GM13976 (cell line): ENCODE measurements at places on chromosomes 5 and 9.
A peak's percentile ranks its signal among the peaks of the same experiment; 100 is the strongest.

GRCh38 chr9:135924628-135925338 lies 17.4 kb upstream of the CAMSAP1 start:
- DNase-seq, result no peak

- no peak for DNase-seq
Measured at GRCh38 chr5:58266402-58266801, 193.5 kb downstream of the PLK2 start.

DNA sequence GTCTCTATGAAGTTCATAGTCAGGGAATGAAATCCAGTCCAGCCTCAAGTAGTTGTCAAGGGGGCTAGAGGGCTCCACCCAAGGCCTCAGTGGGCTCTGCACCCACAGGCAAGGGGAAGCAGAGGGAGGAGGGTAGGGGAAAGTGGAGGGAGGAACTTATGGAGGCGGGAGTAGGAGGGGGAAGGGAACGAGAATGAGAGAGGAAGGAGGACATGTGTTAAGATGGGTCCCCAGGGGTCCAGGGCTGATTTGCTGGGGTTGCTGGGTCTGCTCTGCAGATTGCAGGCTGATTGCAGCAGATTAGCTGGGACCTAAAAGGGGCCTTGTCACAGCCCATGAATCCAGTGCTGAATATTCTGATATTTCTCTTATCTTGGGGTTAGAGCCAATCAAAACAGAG lies 166.9 kb upstream of the IL12B start:
- no peak for DNase-seq

GRCh38 chr9:34675048-34675714 lies 12.7 kb upstream of the CCL27 start:
- DNase-seq, result peak; percentile 78

DNA sequence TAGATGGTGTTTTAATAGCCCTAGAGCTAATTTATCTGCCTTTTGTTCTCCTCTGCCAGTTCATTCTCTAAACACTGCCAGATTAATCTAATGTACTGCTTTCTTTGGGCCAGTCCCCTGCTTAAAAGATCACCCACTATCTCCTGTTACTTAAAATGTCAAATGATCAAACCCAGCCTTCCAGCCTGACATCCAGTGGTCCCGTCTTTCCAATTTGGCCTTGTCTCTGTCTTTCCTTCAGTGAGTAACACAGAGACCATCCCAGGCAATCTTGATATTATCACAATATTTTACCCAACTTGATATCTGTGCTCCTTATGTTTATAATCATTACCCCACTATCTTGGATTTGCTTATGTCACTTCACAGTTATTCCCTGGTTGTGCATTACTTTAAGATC lies 12.0 kb downstream of the PRR16 start:
- no peak for DNase-seq

DNA sequence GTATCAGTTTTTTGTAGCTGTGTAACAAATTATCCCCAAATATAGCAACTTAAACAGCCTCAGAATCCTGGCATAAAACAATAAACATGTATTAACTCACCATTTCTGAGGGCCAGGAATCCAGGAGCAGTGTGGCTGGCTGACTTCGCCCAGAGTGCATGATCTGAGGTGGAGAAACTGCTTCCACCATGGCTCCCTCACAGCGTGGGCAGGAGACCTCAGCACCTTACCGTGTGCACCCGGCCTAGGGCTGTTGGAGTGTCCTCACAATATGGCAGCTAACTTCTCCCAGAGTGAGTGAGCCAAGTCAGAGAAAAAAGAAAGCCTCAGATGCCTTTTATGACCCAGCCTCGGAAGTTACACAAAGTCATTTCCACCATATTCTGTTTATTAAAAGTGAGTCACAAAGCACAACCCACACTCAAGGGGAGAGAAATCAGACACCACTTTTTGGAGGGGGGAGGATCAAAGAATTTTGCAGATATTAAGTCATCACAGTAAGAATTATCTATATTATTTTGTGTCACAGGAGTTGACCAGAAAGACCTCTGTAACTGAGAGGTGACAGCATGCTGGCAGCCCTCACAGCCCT lies 59.6 kb downstream of the TSTD2 start:
- no peak for DNase-seq

GRCh38 chr5:127305493-127305892 lies 14.9 kb downstream of the MEGF10 start:
- no peak for DNase-seq

GRCh38 chr5:102216678-102217077 lies 79.4 kb downstream of the SLCO4C1 start:
- no peak for DNase-seq

GRCh38 chr5:26239588-26239987 lies 798.8 kb downstream of the CDH9 start:
- DNase-seq, result no peak

- no peak for DNase-seq
Measured at GRCh38 chr9:37859043-37859442, 44.9 kb downstream of the SLC25A51 start.

- no peak for DNase-seq
Measured at GRCh38 chr9:77933019-77933418, 98.6 kb downstream of the GNAQ start.

DNA sequence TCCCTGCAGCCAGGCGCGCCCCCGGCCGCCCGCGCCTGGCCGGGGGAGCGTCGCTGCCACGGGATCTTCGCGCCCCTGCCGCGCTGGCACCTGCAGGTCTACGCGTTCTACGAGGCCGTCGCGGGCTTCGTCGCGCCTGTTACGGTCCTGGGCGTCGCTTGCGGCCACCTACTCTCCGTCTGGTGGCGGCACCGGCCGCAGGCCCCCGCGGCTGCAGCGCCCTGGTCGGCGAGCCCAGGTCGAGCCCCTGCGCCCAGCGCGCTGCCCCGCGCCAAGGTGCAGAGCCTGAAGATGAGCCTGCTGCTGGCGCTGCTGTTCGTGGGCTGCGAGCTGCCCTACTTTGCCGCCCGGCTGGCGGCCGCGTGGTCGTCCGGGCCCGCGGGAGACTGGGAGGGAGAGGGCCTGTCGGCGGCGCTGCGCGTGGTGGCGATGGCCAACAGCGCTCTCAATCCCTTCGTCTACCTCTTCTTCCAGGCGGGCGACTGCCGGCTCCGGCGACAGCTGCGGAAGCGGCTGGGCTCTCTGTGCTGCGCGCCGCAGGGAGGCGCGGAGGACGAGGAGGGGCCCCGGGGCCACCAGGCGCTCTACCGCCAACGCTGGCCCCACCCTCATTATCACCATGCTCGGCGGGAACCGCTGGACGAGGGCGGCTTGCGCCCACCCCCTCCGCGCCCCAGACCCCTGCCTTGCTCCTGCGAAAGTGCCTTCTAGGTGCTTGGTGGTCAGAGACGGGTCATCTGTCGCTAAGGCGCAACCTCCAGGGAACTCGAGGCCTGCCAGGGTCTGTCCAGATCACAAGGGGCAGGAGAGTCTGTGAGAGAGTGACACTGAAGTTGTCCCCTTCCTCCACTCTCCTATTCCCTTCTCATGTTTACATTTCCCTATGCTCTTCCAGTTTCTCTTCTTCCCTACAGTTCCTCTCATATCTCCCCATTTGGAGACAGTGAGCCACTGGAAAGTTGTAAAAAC lies 1.3 kb downstream of the GPR150 start:
- DNase-seq, result peak; percentile 76

GRCh38 chr9:124254261-124254682 lies 3.5 kb upstream of the NEK6 start:
- peak; percentile 75 for DNase-seq

GRCh38 chr5:3511519-3511918 lies 84.1 kb upstream of the IRX1 start:
- DNase-seq, result no peak

DNA sequence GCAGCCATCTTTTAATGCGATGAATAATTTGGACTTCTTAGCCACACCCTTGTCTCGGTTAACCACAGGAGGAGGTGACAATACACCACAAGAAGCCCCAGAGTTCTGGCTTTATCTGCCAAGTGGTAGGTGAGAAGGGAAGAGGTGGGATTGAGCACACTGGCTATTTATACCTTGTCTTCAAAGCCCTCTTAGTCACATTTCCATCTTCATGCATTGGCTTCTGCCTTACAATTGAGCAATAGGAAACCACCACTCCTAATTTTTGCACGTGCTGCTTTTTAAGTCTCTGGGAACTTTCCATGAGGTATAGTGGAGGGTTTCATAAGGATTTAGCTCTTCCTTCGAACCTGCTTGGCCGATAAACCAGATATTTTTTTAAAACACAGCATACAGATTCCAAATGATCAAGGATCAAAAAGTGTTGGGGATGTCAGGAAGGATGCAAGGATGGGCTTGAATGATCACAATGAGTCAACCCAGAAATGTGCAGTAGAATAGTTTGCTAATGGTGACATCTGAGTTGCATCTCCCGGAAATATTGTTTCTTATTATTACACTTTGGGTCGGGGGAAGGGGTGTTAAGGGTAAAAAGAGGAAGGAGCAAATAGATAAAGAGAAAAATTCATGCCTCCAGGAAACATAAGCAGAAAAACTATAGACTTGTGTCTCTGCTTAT lies 25.5 kb downstream of the PLAC8L1 start:
- DNase-seq, result no peak

GRCh38 chr5:74311961-74312360 lies 328.6 kb downstream of the ENC1 start:
- no peak for DNase-seq

- no peak for DNase-seq
Measured at GRCh38 chr9:34560599-34561214, 28.8 kb downstream of the CNTFR start.

- DNase-seq, result no peak
Measured at GRCh38 chr9:115115924-115116323, 2.0 kb downstream of the TNC start.

GRCh38 chr5:167945542-167946384 lies 345.7 kb upstream of the WWC1 start:
- no peak for DNase-seq

DNA sequence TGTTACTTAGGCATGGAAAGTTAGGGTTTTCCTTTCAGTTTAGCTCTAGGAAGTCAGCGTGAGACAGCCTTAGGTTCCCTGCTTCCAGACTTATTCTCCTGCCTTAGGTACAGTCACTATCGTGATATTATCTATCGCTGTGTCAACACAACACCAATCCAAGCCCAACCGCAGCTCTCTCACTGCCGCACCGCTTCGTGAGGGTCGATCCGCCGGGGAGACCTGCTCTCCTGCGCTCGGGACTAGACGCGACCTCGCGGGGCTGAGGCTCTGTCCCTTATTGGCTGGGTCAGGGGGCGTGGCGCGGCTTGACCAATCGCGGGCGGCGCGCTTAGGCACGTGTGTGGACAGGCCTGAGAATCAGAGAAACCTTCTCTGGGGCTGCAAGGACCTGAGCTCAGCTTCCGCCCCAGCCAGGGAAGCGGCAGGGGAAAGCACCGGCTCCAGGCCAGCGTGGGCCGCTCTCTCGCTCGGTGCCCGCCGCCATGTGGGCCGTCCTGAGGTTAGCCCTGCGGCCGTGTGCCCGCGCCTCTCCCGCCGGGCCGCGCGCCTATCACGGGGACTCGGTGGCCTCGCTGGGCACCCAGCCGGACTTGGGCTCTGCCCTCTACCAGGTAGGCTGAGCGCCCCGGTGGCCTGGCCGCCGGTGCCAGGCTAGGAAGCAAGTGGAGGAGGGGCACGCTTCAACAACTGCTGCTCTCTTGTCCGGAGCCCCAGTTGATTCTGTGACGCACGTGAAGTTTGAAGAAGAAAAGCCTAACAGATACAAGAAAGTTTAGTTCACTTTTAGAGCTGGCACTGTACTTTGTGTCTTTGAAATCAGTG lies at the start of gene MCCC2:
Gene MCCC2 (plus strand): TSS at position 400 of the 825 bp plus-strand sequence. CDS start 86 bp downstream, at position 486.
- DNase-seq, result peak; percentile 96

DNA sequence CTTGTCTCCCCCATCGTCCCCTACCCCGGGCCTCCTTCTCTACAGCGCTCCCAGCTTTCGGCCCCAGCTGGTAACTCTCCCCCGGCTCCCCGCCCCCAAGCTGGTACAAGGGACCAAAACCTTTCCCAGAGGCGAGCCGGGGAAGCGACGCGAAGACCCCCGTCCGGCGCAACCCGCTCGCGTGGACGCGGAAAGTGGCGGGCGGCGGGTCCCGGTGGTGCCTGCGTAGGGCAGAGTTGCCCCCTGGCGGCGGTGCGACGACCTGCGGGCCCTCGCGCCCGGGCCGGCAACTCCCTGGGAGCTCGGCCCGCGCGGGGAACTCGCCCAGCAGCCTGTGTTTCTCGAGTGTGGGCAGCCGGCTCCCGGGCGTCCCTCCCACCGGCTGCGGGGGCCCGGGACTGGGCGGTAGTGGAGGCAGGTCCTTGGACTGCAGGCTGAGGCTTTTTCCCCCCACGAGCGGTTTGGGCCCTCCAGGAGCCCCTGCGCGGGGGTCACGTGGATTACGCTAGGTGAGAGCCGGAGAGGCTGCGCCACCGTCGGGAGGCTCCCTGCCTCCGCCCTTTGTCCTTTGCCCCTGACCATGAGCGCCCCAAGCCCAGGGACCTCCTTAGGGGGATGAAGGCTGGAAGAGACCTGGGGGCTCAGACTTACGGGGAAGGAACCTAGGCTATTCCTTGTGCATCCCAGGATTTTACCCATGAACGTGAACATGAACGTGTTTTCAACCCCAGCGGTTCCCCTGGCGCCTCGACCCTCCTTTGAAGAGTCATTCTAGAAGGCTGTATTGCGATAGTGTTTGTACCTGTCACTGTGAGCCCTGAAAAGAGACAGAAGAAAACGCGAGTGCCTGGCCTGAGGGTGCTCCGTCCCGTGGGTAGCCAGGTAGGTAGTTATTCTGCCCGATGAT lies 2.9 kb upstream of the FOXD1 start:
- DNase-seq, result peak; percentile 72

GRCh38 chr9:93329629-93330280 lies 121.7 kb upstream of the FAM120A start:
- no peak for DNase-seq

DNA sequence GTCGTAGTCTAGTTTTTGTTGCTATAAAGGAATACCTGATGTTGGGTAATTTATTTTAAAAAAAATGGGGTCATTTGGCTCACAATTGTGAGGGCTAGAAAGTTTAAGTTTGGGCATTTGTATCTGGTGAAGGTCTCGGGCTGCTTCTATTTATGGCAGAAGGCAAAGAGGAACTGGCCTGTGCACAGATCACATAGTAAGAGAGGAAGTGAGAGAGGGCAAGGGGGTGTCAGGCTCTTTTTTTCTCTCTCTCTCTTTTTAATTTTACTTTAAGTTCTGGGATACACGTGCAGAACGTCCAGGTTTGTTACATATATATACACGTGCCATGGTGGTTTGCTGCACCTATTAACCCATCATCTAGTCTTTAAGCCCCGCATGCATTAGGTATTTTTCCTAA lies 453.3 kb downstream of the DIRAS2 start:
- peak; percentile 40 for DNase-seq

GRCh38 chr5:143434261-143435209 lies 31.0 kb upstream of the NR3C1 start:
- DNase-seq, result no peak
